ENCODE measurements at places on chromosomes 1 and 21.

- no peaks in the 10 kb centered on the region for H3K36me3 ChIP-seq
- H3K27me3 ChIP-seq = no peaks in the 10 kb centered on the region
- no peak overlapping the region for H3K4me3 ChIP-seq
- H3K27ac ChIP-seq = no peak overlapping the region
Measured at GRCh38 chr1:59505596-59506028, 208.7 kb downstream of the FGGY start.

DNA sequence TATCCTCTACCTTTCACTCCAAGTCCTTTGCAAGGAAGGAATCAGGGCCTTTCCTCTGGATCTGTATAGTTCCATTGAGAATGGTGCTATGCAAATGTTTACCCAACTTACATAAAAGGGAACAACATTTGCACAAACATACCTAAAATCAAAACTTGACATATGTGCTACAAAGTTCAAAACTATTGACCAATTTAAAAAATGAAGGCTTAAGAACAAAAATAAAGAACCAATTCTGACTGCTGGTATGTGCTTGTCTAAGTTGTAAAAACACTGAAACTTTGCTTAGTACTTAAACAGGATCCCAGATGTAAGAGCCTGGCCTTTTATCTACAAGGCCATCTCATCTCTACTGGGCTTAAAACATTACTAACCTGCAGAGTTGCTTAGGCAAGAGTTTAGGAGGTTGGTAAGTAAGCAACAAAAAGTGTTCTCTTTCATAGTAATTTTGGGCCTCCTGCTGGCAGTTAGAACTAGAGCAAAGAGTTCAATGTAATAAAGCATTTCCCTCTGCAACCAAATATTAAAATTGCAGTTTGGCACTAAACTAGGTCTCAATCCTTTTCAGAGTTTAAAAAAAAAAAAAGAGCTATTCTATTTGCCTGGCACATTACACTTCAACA is 2.0 kb downstream of the SCMH1 start:
- H3K4me1 ChIP-seq = peaks cover 13% of the 10 kb centered on the region
- no peak overlapping the region for H3K4me3 ChIP-seq
- DNase-seq = peak; percentile 32

GRCh38 chr1:206448471-206448870 is 21.8 kb upstream of the IKBKE start:
- H3K27ac ChIP-seq = no peak overlapping the region
- no peak overlapping the region for H3K4me3 ChIP-seq

- no peaks in the 10 kb centered on the region for H3K4me1 ChIP-seq
- H3K36me3 ChIP-seq = no peaks in the 10 kb centered on the region
- no peak for DNase-seq
- H3K27me3 ChIP-seq = no peaks in the 10 kb centered on the region
- H3K27ac ChIP-seq = no peak overlapping the region
Measured at GRCh38 chr1:198776602-198777029, 137.8 kb downstream of the PTPRC start.

- no peaks in the 10 kb centered on the region for H3K36me3 ChIP-seq
- no peak overlapping the region for H3K4me3 ChIP-seq
- peaks cover 13% of the 10 kb centered on the region for H3K4me1 ChIP-seq
- H3K27me3 ChIP-seq = no peaks in the 10 kb centered on the region
- no peak overlapping the region for H3K27ac ChIP-seq
- DNase-seq = no peak
Measured at GRCh38 chr21:44552136-44552535, 831 bp upstream of the KRTAP10-2 start.

DNA sequence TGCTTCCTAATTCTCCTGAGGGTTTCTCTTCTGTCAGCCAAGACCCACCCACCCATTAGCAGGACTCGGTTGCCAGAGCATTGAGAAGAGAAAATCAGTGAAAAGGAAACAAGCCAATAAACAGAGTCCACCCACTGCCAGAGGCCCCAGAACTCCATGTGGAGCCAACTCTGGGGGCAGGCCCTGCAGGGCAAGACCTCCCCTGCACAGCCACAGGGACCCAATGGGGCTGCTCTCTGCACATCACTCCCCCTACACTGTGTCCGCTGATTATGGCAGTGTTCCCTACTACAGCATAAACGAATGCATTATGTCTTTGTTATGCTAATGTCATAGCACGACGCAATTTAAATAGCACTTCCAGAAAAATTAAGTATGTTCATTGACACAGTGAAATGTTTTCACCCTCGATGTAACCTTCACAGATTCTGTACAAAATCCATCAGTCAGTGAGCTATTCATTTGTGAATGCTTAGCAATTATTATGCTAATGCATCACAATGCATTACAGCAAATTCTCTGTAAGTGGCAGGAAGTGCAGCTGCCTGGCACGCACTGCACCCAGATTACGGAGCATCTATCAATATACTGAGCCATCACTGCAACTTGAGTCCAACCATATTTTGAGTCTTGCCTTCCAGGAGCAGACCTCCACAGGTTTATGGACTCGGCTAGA is 56.4 kb downstream of the GRIK3 start:
- no peak for DNase-seq
- H3K4me3 ChIP-seq = no peak overlapping the region
- no peaks in the 10 kb centered on the region for H3K4me1 ChIP-seq

GRCh38 chr1:246533371-246533905 is 26.4 kb upstream of the SMYD3 start:
- no peak overlapping the region for H3K27ac ChIP-seq
- no peaks in the 10 kb centered on the region for H3K36me3 ChIP-seq
- no peaks in the 10 kb centered on the region for H3K4me1 ChIP-seq
- DNase-seq = no peak

GRCh38 chr1:114511032-114511785 is at the start of gene TRIM33:
TRIM33 (minus strand) TSS chr1:114511203; CDS start chr1:114511076, 127 bp downstream.
- peak within 1 kb of the TSS; percentile 100 for H3K27ac ChIP-seq
- peak within 1 kb of the TSS; percentile 71 for H3K4me3 ChIP-seq
- no peaks in the 10 kb centered on the region for H3K27me3 ChIP-seq
- peak; percentile 93 for DNase-seq
- H3K36me3 ChIP-seq = no peaks in the 10 kb centered on the region
- peaks cover 22% of the 10 kb centered on the region for H3K4me1 ChIP-seq

All from naive thymus-derived CD4-positive, alpha-beta T cell (primary cell).